Astrocyte (in vitro differentiated cells and primary cell): ENCODE measurements at places on chromosomes 7 and 10.
A peak's percentile ranks its signal among the peaks of the same experiment; 100 is the strongest.

DNA sequence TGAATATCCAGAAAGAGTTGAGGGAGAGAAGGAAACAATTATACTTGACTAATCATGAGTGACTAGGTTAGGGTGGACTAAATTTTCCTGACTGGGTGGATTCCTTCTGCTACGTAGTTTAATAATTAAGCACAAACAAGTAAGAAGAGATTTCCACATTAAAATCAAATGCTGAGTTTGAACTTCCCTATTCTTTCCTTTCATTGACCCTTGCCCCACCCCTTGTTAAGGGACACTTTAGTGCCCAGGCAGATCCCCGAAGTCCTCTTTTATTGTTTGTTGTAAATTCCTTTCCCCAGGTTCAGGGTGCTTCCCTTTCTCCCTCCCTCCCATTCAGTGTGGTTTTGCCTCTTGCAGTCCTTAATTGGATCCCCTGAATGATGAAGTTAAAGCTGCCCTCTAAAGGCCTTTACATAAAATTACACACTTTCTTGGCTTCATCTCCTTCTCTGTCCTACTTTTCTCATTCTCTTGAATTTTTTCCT is 8.8 kb upstream of the SPAM1 start:
- DNase-seq, result peak; percentile 0

DNA sequence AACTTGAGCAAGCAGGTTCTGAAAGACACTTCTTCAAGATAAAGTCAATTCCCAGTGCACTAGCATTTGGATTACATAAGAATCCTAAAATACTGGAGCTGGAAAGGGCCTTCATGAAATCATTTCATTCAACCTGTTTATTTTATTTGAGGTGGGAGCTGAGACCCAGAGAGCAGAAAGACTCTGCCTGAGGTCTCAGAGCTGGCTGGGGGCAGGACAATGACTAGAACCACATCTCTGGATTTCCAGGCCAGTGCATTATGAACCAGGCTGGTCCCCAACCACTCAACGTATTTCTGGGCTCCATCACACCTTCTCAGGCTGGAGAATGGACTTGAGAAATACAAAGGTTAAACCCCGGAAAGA is 8.4 kb downstream of the ANXA11 start:
- no peak for DNase-seq

GRCh38 chr7:100613412-100614175 is 1.3 kb downstream of the MOSPD3 start:
- DNase-seq, result no peak

DNA sequence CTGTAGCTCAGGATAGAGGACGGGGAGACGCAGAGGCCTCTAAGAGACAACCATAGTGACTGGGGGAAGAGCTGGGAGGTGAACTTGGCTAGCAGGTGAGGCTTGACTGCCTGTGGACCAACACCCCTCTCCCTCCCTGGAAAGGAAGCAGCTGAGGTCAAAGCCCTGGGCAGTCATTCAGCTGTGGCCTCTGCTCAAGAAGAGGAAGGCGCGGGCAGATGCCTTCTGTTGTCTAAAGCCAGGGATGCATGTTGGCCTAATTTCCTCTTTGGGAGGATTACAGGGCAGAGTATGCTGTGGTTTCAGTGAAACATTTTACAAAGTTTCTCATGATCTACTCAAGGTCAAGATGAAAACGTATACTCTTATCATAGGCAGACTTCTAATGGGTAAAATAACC is 327.1 kb downstream of the PRPF18 start:
- DNase-seq, result no peak

DNA sequence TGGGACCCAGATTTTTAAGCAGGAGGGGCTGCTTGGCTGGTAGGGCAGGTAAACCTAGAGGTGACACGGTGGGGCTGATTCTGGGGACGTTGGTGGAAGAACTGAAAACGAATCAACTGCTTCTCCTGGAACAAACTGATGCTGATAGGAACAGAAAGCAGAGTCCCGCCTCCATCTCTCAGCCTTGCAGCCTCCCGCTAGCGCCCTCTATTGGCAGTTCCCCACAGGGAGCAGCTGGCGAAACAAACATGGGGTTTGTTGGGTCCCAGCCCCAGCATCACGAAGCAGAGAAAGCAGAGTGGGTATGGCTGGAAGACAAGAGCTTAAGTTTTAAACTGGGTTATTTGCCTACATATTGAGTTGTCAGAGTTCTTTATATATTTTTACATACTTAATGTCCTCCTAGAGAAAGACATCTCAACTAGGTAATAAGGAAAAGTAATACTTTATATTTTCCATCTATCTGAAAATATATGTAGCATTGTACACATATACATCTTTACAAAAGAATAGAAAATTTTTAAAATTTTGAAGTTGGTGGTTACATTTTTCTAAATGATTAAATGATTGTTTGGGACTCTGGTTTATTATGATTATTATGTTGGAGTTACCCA is 42.3 kb upstream of the FOXI2 start:
- no peak for DNase-seq

DNA sequence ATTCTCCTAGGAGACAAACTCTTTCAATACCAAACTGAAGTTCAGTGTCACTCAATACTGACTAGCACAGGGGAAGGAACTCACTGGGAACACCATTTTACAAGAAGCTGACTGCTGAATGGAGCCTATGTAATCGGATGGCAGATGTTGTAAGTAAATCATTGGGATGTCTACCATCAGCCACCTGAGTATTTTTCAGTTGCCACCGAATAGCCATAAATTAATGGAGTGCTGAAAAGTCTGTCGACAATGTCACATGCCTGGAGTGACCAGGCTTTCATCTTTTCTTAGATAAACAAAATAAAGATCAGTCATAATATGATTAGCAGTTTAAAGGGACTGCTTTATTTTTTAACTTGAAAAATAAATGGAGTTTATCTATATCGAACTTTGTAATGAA is 145.9 kb upstream of the SEMA3E start:
- no peak for DNase-seq

DNA sequence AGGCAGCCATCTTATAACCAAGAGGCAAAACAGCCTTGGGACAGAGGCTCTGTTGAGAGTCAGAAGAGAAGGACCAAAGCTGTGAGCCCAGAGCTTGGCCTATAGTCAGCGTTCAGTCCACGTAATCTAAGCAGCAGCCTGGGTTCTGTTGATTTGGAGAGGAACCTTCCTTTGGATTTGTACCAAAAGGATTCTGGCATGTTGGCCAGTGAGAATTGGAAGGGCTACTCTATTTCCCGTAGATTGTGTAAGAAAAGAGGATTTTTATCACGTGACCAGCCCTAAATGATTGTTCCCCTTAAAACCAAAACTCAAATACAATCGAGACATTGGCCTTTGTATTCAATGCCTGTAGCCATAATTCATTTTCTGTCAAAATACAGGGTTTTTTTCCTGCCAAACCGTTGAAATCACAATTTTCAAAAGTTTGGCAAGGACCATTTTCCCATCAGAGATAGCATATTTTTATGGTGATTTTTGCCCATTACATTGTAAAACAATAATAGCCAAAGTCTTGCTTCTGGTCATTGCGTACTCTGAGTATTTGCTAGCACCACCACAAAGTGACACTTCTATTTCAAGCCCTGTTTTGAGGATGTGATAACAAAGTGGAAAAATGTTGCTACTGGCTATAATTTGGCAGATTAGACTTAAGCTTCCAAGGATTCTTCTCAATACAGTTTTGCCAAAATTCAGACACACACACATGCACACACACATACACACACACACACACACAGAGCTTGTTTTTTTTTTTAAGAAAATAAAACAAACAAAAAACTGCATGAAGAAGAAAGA is 23.1 kb upstream of the BMPER start:
- DNase-seq, result peak; percentile 63

DNA sequence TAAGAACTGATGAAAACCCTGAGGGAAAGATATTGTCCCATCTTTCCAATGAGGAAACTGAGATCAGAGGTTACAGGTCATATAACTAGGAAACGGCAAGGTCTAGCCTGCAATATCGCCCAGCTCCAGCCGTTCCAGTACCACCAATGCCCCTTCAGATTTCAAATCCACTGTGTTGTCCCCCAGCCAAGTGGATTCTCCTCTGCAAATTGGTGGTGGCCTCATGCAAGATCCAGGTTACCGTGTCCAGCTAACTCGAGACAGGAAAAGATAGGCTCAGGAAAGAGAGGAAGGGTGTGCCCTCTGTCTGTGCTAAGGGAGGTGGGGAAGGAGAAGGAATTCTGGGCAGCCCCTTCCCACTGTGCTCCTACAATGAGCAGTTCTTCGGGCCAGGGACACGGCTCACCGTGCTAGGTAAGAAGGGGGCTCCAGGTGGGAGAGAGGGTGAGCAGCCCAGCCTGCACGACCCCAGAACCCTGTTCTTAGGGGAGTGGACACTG is 25.3 kb downstream of the PRSS2 start:
- DNase-seq, result no peak

GRCh38 chr7:128783143-128783861 is 7.7 kb upstream of the OPN1SW start:
- peak; percentile 63 for DNase-seq

- peak; percentile 82 for DNase-seq
Observed at GRCh38 chr7:111393011-111393754, 169.1 kb downstream of the IMMP2L start.

- no peak for DNase-seq
Observed at GRCh38 chr7:109354000-109354399, 784.3 kb downstream of the DNAJB9 start.

GRCh38 chr7:1946773-1947450 is 276.8 kb downstream of the ELFN1 start:
- no peak for DNase-seq

GRCh38 chr7:150927157-150927955 is 50.8 kb downstream of the KCNH2 start:
- DNase-seq, result no peak

GRCh38 chr7:74401137-74401859 is 52.4 kb upstream of the GTF2IRD1 start:
- no peak for DNase-seq

DNA sequence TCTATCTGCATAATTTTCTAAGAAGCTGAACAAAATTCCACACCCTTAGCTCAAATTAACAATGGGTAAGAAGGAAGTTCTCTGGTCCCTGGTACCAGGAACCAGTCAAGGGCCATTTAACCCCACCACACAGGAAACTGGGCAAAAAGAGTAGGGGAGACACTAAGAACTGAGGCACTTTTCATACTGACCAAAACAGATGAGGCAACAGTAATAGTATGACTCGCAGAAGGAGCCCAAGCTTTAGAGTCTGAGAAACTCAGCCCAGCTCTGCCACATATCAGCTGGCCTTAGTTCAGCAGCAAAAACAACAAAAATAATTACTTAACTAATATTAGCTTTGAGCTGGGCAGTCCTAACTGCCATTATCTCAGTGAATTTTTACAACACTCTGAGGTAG is 221.2 kb downstream of the FAM107B start:
- peak; percentile 56 for DNase-seq

DNA sequence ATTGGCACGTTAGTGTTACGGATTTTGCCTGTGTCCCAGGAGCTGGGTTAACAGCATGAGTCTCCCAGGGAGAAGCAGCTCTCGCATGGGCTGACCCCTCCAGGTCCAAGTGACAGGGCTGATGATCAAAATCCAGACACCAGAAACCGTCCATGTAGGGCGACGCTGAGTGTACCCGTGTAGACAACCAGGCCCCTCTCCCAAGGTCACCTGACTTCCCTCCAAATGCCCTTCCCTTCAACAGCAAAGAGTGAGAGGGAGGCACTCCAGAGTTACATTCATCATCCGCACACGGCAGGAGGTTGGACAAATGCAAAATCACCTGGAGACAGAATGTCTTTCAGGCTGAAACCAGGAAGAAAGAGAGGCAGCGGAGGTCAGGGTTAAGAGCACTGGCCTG is 14.9 kb upstream of the HSPA12A start:
- DNase-seq, result no peak

GRCh38 chr7:47119261-47119865 is 462.5 kb downstream of the TNS3 start:
- no peak for DNase-seq

DNA sequence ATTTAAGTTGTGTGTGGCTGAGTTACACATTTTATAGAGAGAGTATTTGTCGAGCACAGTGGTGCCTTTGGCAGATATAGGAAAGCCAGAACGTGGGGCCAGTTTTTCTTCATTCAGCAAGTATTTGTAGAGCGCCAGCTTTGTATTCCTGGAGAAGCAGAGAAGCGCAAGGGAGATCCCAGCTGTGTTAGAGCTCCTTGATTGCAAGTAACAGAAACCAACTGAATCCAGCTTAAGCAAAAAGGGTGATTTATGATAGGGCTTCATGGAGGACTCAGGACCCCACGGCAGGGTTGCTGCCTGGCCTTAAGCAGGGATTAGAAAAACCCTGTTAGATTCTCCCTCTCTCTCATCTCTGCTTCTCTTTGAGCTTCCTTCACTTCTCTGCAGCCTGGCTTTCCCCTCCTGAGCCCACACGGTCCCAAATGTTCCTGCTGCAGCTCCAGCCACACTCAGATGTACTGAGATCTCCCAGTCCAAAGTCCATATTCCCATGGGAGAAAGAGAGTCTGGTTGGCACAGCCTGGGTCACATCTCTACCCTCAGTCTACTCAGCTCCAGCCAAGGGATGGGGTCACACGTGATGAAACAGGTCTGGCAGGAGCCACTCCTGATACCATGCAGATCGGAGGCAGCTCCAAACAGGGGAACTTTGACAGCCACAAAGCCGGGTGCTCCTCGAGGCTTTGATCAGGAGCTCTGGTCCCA is 16.7 kb downstream of the UBTD1 start:
- no peak for DNase-seq

- peak; percentile 70 for DNase-seq
Observed at GRCh38 chr10:119025336-119025735, 4.2 kb upstream of the NANOS1 start.

GRCh38 chr7:48634116-48634632 is 290.2 kb upstream of the CDC14C start:
- no peak for DNase-seq

DNA sequence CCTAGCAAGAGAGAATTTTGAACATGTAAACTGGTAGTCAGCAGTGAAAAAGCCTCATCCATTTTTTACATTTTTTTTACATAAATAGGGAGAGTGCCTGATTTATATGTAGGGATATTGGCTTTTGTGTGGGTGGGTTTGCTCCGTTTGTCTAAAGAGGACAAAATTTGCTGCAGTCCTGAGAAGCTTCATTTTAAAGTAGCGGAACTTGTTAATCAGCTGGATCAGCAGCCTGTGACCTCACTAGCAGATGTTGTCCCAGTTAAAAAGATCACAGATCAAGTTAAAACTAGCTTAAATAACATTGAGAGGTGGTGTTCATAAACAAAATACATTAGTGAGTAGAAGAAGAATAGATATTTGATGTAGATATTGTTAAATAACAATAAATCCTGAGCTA is 2.6 kb downstream of the ATRNL1 start:
- DNase-seq, result no peak

DNA sequence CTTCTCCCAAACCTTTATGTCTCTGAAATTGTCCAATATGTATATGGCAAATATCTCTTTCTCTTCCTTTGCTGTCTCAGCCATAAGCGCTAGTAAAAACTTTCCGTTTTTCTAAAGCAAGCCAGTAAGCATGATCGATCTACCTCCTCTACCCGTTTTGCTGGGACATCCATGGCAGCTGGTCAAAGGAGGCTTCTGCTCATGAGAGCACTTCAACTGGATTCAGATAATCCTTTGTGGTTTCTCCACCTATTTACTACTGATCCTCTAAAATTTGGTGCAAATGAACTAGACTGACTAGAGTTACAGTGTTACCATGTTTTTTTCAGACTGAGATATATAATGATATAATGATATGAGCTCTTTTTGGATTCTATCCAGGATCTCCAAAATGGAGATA is 42.7 kb downstream of the GBF1 start:
- DNase-seq, result no peak
